ENCODE measurements at places on chromosomes 6 and 20. TPM values are rescaled to one million over a fixed set of nuclear protein-coding genes. Genes with fewer than 3 reads are reported as not detected.
A peak's percentile ranks its signal among the peaks of the same experiment; 100 is the strongest.

CCDC170 gene
- 0.42 TPM for total RNA-seq

ZBP1 gene
- 0.75 TPM for total RNA-seq

DNA sequence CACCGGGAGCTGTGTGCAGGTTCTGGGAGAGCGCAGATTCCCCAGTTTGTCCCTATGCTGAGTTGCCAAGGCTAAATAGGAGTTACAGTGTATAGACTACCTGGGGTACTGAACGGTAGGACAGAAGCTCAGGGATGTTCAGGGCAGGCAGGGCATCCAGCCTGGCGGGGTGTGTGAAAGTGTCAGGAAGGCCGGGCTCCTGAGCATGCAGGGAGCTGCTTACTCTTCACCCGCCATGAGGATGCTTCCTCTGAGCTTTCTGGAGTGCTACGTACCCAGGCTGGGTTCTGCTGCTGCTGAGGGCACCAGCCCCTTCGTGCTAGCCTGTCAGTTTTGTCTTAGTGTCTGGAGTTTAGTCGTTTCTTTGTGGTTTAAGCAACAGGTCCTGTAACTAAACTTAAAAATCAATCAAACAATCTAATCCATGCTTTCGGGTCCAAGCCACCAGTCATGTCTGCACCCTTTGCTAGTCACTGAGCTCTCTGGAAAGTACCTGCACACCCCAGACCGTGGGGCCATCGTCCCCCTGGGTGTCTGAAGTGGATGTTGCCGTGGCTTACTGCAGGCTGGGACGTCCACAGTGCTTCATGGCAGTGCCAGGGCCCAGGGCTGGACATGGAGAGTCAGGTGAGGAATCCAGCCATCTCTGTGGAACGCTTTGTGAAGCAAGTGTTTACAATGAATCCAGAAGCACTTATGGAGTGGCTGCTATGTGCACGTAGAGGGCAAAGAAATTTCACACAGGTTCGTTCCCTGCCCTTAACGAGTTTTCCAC lies 220.3 kb upstream of the SNX9 start:
- no peak for DNase-seq

HMGA1 gene
- total RNA-seq = 27.2 TPM

- DNase-seq = no peak
Measured at GRCh38 chr6:113879186-113880096, 22.3 kb downstream of the MARCKS start.

BMP7 gene
- 7.1 TPM for total RNA-seq

GRCh38 chr20:9615766-9616454 lies 101.5 kb downstream of the LAMP5 start:
- peak; percentile 84 for DNase-seq

DNA sequence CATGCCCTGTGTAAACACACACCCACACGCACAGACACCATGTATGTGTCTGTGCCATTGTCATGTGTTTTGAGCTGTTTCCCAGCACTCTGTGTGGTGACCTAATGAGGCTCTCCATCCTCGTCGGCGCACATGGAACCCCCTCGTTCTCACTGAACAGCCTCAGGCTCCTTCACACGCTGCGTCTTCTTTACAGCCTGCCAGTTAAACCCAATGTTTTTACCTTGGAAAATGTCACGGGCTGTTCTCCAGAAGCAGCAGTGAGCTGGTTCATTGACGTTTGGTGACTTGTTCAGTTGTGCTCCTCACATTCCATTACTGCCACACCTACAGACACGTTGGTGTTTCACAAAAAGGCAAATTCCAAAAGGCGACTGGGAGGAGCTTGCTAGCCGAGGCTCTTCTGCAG lies 201.0 kb upstream of the FOXQ1 start:
- DNase-seq = no peak

All from esophagus muscularis mucosa (tissue), 4 donors.